GM12878 (cell line): ENCODE measurements at places on chromosomes 6 and 20. TPM values are rescaled to one million over a fixed set of nuclear protein-coding genes. Genes with fewer than 3 reads are reported as not detected.

DNA sequence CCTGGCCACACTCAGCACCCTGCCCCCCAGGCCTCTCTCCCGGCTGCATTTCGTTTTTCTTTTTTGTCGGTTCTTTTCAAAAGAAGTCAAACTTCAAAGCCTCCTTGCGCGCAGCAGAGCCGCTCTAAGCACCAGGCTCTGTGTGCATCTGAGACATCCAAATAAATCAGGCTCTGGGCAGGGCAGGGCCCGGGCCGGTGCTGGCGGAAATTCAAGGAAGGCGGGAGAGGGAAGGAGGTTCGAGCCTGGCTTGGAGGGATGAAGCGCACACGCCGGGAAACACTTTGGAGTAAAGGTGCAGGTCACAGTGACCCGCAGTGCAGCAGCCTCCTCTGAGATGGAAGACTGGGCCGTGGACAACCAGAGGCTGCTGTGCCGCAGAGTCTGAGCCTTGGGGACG is 5.8 kb downstream of the GATA5 start:
- no peak for DNase-seq

- DNase-seq, result no peak
Observed at GRCh38 chr20:36549942-36550789, 8.8 kb downstream of the MYL9 start.

GRCh38 chr20:23530937-23531567 is 37.2 kb downstream of the CST9L start:
- no peak for DNase-seq

- DNase-seq, result no peak
Observed at GRCh38 chr6:76940191-76940590, 523.1 kb downstream of the HTR1B start.

- no peak for DNase-seq
Observed at GRCh38 chr6:166251211-166251610, 57.0 kb downstream of the PRR18 start.

- no peak for DNase-seq
Observed at GRCh38 chr6:19757036-19757435, 80.1 kb upstream of the ID4 start.

DNA sequence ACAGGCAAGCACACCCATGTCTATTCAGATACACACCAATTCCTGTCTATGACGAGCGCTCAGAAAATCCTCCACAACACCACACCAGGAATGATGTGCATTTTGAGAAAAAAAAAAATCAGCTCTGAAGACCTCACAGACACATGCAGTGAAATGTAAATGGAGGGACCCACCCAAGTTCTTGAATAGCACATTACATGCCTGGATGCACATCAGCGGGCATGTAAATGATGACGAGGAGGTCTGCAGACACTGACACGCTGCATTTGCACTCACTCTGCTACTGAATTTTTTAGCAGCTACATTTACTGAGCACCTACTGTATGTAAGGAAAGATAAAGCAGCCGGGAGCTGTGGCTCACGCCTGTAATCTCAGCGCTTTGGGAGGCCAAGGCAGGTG is 14.7 kb downstream of the NRSN2 start:
- no peak for DNase-seq

GRCh38 chr6:107607116-107607515 is 117.2 kb downstream of the SOBP start:
- DNase-seq, result no peak

- no peak for DNase-seq
Observed at GRCh38 chr6:15305496-15305895, 59.6 kb downstream of the JARID2 start.

DNA sequence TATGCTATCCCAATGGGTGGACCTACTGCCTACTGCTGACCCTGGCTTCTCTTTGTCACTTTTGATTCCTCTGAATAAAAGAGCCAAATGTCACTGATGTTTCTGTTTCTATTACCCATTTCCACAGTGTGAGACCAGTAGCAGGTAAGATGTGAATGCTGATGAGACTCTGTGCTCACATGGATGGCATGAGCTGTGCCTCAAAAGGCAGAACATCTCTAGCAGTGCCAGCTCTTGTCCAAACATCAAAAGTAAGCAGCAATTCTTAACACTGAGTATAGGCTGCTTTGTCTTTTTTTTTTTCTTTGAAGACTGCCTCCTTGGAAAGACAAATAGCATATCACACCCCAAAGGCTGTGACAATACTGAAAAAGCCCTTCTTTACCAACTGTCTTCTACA is 459.2 kb upstream of the RUNX2 start:
- no peak for DNase-seq

DNA sequence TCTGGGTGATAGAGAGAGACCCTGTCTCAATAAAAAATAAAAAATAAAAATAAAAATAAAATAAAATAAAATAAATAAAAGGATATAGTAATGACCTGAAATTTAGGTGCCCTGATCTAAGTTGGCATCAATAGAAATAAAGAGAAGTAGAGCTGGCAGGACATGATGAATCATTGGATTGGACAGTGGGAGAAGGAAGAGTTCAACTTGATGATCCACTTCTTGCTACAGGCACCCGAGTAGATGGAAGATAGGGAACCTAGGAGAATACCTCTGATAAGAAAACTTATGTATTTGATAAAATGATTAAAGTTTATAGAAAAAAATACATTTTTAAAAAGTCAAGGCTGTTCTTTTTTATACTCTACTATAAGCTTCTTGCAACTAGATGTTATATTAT is 79.0 kb downstream of the ADTRP start:
- DNase-seq, result no peak

GRCh38 chr6:106486236-106486635 is 125.7 kb downstream of the CRYBG1 start:
- DNase-seq, result no peak

GRCh38 chr20:63178889-63179686 is 36.8 kb downstream of the YTHDF1 start:
- no peak for DNase-seq

DNA sequence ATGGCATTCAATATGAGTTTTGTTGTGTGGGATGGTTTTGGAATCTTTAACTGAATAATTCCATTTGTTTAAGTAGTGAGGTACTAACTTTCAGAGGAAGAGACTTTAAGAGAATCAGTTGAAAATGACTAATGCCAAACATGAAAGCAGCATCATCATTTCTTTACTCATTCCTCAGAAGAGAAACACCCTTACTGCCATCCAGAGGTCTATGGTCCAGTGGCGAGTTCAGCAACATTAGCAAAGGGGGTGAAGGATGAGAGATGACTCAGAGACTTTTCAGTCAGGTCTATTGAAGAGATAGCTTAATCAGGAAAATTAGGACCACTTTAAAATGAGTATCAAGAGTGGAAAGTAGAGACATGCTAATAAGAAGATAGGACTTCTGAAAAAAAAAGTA is 118.8 kb downstream of the COL19A1 start:
- no peak for DNase-seq

CD24 gene
- polyA plus RNA-seq, result 4.7 and 5.0 TPM in 2 replicates

KCNK16 gene
- polyA plus RNA-seq, result not detected in 2 replicates

DPPA5 gene
- polyA plus RNA-seq, result not detected in 2 replicates
